ENCODE measurements at places on chromosomes 7 and 10.

DNA sequence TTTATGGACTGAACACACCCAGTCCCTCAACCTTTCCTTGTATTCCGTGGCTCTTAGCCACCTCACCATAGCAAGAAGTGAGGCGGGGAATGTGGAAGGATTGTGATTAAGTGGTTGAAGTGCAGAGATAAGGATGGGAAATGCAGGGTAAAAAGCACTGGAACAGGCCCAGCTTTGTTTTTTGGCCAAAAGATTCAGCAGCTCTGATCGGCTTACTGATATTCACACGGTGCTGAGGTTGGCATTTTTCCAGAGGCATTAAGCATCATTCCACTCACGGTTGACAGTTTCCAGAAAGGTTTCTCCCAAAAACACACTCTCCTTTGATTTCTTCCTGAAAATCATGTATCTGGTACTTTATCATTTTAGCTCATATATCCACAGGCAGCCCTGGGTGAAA lies 544.2 kb downstream of the CNTNAP2 start:
- peak; percentile 49 for DNase-seq

DNA sequence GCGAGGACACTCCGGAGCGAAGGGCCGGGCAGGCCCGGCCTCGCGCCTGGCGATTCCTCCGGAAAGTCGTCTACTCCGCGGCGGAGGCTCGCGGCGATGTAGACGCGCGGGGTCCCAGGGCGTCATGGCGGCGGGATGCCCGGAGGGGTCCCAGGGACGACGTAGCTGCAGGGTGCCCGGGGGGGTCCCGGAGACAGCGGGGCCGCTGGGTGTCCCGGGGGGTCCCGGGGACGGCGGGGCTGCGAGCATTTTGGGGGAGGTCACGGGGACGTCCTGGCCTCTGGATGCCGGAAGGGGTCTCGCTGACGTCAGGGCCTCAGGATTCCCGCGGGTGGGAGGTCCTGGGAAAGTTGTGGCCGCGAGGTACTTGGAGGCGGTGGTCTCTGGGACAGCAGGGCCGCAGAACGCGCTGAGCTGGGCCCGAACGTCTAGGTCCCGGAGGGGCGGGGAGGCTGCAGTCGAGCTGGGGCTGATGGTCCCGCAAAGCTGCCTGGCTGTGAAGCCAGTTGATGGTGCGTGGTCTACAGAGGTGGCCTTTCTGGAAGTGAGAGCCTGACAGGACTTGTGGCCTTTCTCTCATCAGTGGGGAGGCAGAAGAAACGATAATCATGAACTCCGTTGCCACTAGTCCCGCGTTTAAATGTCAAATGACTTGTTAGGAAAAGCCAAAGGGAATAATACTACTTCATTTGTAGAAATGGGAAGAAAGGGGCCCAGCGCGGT lies 637 bp downstream of the HSPA14 start:
- DNase-seq: peak; percentile 7

- no peak for DNase-seq
Measured at GRCh38 chr7:44998153-44998871, 1.7 kb upstream of the CCM2 start.

DNA sequence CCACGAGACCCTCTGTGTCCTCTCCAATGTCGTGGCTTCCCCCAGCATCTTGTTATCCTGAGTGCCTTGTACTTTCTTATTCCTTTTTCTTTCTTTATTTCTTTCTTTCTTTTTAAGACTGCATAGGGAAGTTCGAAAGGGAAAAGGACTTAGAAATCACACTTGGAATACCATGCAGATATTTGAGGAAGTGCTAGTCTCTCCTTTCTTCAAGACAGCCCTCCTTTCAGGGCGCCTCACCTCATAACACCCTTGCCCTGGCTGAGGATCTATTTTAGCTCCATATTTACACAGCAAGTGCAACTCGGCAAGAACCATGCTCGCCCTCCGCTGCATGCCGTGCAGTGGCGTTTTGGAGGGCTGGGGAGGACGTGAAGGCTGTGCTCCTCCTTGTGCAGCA lies 232.3 kb upstream of the GLI3 start:
- no peak for DNase-seq

DNA sequence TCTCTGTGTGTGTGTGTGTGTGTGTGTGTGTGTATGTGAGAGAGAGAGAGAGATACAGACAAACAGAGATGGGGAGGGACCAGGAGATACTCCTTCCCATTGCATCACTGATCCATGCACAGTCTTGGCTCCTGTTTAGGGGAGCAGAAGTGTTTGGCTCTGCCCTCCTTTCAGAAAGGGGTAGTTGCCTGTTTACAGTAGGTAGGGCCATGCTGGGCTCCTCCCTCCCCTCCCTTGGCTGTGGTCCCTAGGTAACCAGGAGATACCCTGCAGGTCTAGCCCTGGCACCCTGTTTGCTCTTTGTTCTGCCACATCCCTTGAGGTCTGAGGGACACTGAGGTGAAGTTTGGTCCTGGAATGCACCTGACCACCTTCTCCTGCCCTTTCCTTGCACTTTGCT lies 95.3 kb downstream of the RAMP3 start:
- no peak for DNase-seq

GRCh38 chr7:22730066-22730710 lies 3.2 kb downstream of the IL6 start:
- no peak for DNase-seq

GRCh38 chr10:48684792-48685623 lies at the start of gene WDFY4:
TSS of gene WDFY4 (plus strand) at chr10:48684873. CDS start at chr10:48709733, 24,860 bp downstream.
- no peak for DNase-seq

DNA sequence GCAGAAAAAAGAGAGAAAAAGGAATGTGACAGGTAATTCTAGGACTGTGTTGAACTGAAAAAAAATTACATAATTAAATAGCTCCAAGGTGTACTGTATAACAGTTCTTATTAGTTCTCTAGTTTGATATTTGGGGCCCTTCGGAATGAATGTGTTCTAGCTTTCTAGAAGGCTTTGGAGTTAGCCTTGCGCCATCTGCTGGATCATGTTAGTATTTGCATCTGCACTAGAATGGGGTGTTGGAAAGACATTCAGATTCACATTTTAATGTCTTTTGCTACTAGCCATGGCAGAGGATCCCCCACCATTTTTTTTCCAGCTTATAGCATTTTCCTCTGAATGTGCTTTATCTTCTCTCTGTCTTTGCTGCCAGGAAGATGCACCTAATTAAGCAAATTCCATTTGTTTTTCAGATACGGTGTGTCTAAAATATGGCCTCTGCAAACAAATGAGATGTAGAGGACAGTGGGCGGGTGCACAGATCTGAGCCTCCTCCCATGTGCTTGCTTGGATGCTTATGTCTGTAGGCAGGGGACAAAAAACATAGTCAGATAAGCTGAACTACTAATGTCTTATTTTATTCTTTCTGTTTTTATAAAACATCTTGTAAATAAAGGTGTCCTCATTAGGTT lies 238.5 kb downstream of the PHF14 start:
- peak; percentile 83 for DNase-seq

GRCh38 chr7:115267503-115267902 lies 345.6 kb downstream of the MDFIC start:
- no peak for DNase-seq

- DNase-seq: no peak
Measured at GRCh38 chr7:2698581-2699288, 10.7 kb downstream of the AMZ1 start.

DNA sequence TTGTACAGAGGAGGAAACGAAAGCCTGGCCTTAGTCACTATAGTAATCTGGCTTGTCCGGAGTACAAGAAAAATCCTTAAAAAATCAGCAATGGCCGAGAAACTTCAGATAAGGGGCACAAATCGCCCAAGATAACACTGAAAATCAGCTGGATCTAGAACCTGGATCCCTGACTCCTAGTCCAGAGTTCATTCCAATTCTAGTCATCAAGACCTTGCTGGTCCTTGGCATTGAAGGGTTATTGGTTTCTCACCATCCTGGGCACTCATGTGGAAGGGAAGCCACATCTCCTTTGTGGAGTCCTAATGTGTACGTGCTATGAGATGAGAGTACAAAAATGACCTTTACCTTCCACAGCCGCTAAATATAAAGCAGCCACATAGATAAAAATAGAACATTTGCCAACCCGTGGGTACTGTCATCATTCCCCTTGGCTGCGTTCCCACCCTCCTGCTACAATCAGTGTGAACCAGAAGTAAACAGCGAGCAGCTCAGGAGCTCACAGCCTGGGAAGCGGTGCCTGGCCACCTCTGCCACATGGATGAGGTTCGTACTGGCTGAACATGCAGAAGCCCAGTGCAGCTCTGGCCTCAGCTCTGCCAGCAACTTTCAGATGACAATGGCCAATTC lies 116.0 kb upstream of the PDLIM1 start:
- no peak for DNase-seq

- DNase-seq: no peak
Measured at GRCh38 chr10:28788252-28788651, 110.9 kb downstream of the BAMBI start.

DNA sequence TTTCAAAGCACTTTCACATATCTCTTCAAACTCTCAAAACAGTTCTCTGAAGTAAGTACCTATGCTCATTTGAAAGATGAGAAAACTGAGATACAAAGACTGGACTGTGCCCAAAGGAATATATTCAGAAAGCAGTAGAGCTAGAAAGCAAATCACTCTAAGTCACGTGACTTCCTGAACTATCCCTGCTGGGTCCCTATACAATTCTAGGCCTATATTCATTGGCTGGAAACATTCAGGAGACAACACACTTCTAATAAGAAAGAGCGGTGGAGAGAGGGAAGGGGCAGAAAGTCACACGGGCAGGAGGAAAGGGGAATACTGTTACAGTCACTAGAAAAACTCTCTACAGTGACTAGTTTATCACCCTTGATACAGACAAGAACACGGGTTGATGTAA lies 140.0 kb downstream of the CHCHD3 start:
- no peak for DNase-seq

DNA sequence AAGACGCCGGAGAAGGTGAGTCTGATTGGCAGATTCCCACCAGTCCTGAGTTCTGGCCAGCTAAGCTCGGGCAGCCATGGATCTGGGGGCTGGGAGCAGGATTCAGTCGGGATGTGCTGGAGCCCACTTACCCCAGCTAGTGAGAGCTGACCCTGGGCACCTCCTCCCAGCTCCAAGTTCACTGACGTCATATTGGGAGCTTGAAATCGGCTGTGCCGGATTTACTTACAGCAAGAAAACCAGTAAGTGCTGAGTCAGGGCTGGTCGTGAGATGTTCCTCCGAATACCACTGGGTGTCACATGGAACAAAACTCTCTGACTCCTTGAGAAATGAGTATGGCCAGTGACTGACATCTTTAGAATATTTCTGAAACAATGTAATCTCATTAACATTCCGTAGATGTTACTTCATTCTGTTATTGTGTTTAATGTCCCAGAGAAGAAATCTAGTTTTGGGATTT lies 621.2 kb downstream of the SDK1 start:
- DNase-seq: no peak

DNA sequence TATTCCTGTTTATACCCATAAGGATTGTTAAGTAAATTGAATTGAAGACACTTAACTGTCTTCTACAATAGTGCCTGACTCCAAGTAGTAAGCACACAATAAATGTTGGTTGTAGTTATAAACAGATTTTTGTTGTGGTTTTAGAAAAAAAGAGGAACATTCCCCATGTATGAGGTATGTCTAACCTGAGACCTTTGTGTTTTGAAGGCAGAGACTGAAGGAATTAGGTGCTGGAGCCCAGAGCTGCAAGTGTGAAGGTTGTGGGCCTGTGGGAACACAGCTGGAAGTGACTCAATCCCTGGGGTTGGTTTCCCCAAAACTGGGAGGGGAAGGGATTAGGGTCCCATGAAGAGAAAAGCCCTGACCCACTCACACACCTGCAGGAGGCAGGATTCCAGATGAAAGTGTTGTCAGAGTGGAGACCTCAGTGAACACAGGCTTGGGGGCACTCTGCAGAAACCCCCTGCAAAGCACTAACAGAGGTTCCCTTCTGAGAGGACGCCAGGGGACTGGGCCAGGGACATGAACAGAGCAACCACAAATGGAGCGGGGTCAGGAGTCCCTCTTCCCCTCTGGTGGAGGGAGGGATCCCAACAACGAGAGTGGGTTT lies 265.1 kb upstream of the KLF14 start:
- DNase-seq: no peak
